ENCODE measurements at places on chromosomes 2 and 18. TPM values are rescaled to one million over a fixed set of nuclear protein-coding genes. Genes with fewer than 3 reads are reported as not detected.

PRSS56 gene
- not detected for total RNA-seq

SERPINB13 gene
- total RNA-seq: 0.49 TPM

ITPRIPL1 gene
- 23.9 TPM for total RNA-seq

CKAP2L gene
- total RNA-seq: 48.1 TPM

CASP10 gene
- 1.2 TPM for total RNA-seq

CPO gene
- not detected for total RNA-seq

SPATS2L gene
- 10.0 TPM for total RNA-seq

FAM136A gene
- 71.6 TPM for total RNA-seq

CNTNAP5 gene
- not detected for total RNA-seq

EN1 gene
- not detected for total RNA-seq

ALK gene
- 14.7 TPM for total RNA-seq

SIX3 gene
- 0.59 TPM for total RNA-seq

HOXD12 gene
- 0.58 TPM for total RNA-seq

BBS5 gene
- 11.5 TPM for total RNA-seq

ZNF396 gene
- total RNA-seq: 0.84 TPM

KCNE4 gene
- total RNA-seq: 68.0 TPM

Data from A673 (cell line).